EL (cell line): ENCODE measurements at places on chromosomes 3 and 15.

GRCh38 chr3:21238661-21239060 lies 512.3 kb downstream of the ZNF385D start:
- no peak for DNase-seq

GRCh38 chr3:50588759-50589433 lies 19.6 kb downstream of the HEMK1 start:
- DNase-seq: no peak

GRCh38 chr3:188658606-188659005 lies 504.6 kb downstream of the LPP start:
- no peak for DNase-seq

- peak; percentile 23 for DNase-seq
Measured at GRCh38 chr3:126996905-126997304, 14.0 kb downstream of the PLXNA1 start.

DNA sequence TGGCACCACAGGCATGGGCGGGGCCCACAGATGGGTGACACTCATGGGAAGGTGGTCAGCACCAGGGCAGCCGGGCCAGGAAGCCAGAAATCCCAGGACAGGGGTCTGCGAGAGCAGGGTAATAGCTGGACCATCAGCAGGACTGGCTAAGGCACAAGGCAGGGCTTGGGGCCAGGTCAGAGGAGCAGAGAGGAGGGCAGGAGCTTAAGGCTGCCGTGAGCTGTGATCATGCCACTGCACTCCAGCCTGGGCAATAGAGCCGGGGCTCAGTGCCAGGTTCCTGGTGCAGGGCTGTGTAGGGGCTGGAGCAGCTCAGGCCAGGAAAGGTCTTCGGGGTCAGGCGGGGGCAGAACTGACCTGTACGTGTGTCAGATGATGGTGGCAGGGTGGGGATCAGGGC lies 64.2 kb upstream of the LINGO1 start:
- no peak for DNase-seq

DNA sequence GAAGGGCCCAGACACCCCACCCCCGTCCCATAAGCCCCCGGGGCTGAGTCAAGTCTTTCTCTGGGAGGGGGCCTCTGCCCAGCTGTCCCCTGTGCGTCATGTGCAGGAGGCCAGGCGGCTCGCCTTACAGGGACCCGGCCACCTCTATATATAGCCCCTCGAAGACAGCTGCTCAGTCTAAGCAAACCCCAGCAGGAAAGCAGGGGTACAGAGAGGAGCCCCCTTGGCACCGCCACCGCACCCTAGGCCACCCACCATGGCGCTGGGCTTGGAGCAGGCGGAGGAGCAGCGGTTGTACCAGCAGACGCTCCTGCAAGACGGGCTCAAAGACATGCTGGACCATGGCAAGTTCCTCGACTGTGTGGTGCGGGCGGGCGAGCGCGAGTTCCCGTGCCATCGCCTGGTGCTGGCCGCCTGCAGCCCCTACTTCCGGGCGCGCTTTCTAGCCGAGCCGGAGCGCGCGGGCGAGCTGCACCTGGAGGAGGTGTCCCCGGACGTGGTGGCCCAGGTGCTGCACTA lies at the start of gene KLHL40:
Gene KLHL40, plus strand, starts transcription at position 175 of the 519 bp plus-strand sequence. Its CDS starts 82 bp downstream, at position 257.
- DNase-seq: no peak

DNA sequence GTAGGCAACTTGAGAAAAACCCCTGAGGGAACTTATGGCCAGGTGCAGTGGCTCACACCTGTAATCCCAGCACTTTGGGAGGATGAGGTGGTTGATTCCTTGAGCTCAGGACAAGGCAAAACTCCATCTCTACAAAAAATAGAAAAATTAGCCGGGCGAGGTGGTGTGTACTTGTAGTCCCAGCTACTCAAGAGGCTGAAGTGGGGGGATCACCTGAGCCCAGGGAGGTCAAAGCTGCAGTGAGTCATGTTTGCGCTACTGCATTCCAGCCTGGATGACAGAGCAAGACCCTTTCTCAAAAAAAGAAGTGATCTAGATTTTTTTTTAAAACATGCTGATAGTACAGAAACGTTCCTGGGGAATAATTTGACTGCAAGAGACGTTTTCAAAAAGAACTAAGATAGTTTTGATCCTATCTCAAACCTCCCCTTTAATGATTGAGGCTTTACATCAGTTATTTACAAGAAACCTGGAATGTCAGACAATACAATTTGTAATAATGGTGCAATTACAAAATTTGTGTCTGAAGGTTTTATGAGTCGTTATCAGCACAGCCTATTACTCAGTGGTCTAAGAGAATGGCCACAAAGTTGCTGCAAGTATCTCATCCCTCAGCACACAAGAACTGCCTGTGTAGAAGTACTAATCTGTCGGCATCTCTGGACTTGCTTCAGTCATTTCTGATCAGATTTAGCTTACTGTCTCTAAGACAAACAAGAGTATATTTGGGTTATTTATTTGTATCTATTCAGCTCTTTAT lies 32.2 kb upstream of the KLHL25 start:
- DNase-seq: no peak

DNA sequence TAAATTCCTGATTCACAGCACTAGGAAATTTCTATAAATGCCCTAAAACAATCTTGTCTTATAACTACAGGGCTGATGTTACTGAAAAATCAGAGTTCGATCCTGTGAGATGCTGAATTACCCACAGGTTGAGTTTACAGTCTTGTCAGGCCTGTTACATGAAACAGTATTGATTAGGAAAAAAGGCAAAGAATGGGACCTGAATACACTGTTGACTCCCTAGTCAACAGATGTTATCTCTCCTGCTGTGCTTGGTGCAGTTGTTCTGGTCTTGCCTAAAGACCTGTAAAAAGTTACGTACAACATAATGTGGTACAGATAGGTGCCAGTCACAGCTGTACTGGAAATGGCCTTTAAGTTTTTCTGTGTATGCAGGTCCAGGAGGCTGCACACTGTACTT lies 91.4 kb upstream of the ASB14 start:
- DNase-seq: no peak

- no peak for DNase-seq
Measured at GRCh38 chr3:43726521-43726920, 35.8 kb downstream of the ABHD5 start.

DNA sequence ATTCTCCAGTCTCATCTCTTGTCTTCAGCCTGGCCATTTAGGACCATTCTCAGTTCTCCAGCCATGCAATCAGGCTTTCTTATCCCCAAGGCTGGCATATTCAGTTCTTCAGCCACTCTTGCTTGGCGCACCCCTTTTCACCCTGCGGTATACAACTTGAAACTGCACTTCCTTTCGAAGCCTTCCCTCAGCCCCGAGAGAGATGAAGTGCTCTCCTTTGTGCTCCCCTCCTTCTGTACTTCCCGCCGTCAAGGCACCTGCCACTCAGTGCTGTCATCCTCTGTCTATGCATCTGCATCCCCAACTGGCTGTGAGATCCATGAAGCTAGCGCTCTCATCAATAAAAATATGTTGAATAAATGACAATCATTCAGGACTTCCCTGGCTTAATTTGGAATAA lies 45.7 kb downstream of the MORC1 start:
- no peak for DNase-seq

DNA sequence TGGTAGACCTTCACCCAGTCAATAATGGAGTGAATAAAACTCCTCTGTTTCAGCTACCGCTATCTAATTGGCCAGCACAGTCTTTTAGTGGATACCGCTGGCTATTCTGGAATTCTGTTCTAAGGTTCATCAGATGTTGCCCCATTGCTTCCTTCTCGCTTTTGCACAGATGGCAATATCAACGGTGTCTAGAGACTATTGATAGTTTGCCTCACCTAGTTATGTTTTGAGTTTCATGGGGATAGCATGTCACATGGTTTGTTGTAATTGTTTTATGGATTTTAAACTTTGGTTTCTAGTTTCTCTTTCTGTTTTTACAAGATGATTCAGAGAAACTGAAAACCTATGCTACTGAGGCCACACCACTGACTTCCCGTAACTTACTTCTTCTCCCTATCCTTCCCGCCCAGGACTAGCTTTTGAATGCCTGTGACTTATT lies 2.0 kb downstream of the XRN1 start:
- peak; percentile 33 for DNase-seq

- DNase-seq: no peak
Measured at GRCh38 chr3:85193565-85193964, 234.8 kb downstream of the CADM2 start.

GRCh38 chr3:23861689-23862088 lies 55.1 kb downstream of the NKIRAS1 start:
- no peak for DNase-seq

GRCh38 chr3:186451371-186451770 lies 89.3 kb upstream of the DGKG start:
- DNase-seq: peak; percentile 40

GRCh38 chr15:93319121-93319814 lies 230.3 kb upstream of the RGMA start:
- no peak for DNase-seq

GRCh38 chr15:71627188-71627587 lies 183.2 kb upstream of the NR2E3 start:
- no peak for DNase-seq

DNA sequence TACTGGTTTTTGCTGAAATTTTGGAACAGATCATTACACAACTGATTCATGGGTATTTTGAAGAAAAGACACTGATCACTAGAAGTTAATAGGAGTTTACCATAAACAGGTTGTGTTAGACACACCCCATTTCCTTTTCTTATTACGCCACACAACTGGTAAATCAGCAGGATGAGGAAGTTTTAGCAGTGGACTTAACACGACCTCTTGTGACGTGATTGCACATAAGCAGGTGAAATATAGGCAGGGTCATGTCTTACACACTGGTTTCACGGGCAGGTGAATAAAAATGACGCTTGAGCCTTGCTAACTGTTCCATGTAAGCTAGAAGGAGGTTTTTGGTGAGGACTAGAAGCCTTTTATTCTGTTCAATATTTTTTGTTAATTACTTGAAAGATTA lies 27.1 kb upstream of the TPRG1 start:
- DNase-seq: peak; percentile 26

- DNase-seq: no peak
Measured at GRCh38 chr3:134294302-134295280, 43.9 kb upstream of the RYK start.

GRCh38 chr3:152454076-152454875 lies 185.5 kb downstream of the MBNL1 start:
- DNase-seq: no peak

GRCh38 chr3:186849374-186849975 lies 7.0 kb downstream of the ADIPOQ start:
- peak; percentile 13 for DNase-seq

- DNase-seq: peak; percentile 21
Measured at GRCh38 chr3:169660709-169661360, 2.7 kb downstream of the MECOM start.

- no peak for DNase-seq
Measured at GRCh38 chr3:55431041-55431440, 56.1 kb downstream of the WNT5A start.

DNA sequence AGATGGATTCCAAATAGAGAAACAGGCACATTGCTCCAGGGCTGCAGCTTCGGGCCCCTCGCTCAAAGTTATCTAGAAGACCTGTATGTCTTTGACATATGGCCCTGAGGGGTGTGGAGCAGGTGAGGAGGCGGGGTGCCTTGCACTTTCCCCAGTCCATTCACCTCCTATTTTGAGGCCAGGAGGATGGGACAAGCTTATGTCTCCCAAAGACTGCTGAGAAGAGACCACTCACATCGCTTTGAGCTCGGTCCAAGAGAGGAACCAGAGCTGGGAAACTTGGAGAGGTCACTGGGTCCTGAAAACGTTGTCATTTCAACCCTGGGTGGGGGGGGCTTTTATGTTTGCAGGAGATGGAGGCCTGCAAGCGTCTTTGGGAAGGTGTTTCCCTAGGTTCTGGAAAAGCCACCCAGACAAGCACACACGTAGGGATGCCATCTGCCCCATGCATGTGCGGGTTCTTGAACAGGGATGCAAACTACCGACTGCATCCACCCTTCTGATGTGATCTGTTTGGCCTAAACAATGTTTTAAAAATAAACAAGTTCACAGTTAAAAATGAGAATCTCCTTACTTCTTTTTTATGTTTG lies 33.7 kb upstream of the SYNM start:
- no peak for DNase-seq

DNA sequence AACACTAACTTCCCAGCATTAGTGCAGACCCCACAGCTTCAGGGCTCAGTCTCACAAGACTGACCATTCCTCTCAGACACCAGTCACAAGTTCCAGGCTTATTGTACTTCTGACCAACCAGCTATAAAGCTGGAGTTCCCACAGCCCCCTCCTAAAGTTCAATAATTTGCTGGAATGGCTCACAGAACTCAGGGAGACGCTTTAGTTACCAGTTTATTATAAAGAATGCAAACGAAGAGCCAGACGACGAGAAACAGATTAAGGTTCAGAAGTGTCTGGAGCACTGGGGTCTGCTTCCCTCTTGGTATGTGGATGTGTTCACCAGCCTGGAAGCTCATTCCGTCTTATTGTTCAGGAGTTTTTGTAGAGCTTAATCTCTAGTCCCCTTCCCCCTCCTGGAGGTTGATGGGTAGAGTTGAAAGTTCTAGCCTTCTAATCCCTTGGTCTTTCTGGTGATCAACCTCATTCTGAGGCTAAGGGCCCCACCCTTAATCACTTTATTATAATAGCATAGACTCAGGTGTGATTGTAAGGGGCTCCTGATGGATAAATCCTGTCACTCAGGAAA lies 4.8 kb upstream of the CSRNP1 start:
- DNase-seq: no peak

DNA sequence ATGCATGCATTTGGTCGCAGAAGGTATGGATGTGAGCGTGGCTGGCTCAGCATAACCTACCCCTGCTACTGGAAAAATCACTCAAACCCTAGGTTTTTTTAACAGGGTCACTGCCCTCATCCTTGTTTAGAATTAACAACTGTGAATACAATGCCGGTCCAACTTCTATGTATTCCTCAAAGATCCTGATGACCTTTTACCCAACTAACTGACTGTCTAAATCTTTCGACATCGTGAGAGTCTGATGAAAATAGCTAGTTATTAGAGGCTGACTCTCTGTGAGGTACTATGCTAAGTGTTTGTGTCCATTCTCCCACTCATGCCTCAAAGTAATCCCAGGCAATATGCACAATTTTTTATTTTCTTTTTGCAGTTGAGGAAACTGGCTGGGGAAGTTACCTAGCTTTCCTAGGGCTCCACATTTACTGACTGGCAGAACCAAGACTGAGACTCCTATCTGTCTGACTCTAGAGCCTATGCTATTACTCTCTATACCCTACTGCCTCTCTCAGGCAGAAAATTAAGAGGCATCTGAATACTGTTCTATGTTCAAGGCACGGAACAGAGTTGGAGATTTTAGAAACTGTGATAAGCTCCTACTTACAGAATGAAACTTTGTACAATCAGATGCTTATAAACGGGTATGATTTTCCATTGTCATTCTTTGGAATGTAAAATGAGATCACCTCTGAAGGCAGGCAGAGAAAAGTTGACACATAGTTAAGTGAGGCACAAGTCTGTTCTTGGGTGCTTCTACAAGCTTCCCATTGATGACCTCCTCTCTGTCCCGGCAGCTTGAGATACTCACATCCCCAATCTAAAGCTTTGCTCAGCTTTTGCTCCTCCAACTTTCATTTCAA lies 56.4 kb downstream of the FILIP1L start:
- DNase-seq: no peak

- no peak for DNase-seq
Measured at GRCh38 chr15:51687565-51687964, 6.3 kb downstream of the SCG3 start.

- no peak for DNase-seq
Measured at GRCh38 chr3:145087038-145087437, 1073.9 kb downstream of the PLOD2 start.

GRCh38 chr3:14317057-14317553 lies 85.3 kb upstream of the SLC6A6 start:
- DNase-seq: no peak

GRCh38 chr3:157075693-157076420 lies 84.1 kb downstream of the CCNL1 start:
- no peak for DNase-seq
